Activated CD8-positive, alpha-beta memory T cell treated with anti-CD3 and anti-CD28 coated beads for 4 hours (primary cell): ENCODE measurements at places on chromosomes 4 and X.

DNA sequence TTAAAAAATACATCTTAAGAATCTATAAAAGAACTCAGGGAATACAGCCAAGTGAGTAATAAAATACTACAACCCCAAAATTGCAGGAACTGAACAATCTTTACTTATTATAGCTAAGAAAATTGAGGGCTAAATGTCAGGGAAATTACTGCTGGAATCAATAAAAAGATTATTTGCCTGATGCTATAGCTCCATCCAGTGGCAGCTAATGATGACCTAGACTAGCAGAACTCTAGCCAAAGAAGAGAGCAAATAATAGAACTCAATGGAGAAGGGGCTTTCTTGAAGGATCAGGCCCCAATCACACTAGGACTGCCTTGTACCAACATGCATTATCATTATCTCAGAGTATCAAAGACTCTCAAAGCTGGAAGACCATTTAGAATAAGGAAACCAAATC lies 85.0 kb upstream of the FAM241A start:
- DNase-seq: no peak

- no peak for DNase-seq
Observed at GRCh38 chr4:122833999-122834398, 7.4 kb downstream of the FGF2 start.

- DNase-seq: no peak
Observed at GRCh38 chr4:149980121-149980682, 98.0 kb upstream of the DCLK2 start.

GRCh38 chrX:68699960-68700746 lies 52.7 kb downstream of the STARD8 start:
- no peak for DNase-seq

DNA sequence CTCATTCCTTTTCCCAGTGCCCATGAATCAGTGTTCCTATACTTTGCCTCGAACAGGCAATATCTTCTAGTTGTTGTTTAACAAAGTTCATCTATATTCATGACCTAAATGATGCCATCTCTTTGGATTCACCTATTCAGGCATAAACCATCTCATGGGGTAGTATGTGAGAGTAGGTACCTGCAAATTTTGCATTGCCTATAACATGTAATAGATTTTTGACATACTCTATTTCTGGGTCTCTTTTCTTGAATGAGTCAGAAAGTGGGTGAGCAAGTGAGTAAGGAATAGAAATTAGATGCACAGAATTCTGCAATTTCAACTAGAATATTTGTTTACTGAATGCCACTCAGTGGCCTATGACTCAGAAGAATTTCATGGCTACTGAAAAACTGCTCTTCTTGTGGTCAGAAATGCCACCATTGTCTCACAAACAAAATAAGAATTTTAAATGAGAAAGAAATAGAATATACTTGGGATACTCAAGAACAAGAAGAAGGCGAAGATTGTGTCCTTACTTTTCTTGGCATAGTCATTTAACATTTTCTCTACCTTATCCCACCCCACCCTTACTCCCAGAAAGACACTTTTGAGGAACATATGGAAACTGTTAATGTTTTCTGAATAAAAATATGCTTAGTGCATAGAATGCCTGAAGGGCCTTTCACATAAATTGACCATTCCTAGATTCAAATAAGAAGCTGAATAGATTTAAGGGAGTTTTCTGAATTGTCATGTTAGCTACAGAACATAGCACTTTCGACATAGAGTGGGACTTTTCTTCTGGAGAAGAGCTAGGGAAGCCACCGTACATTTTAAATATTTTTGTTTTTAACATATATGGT lies 86.8 kb downstream of the HHIP start:
- DNase-seq: no peak

GRCh38 chr4:171553961-171554360 lies 259.2 kb upstream of the GALNTL6 start:
- no peak for DNase-seq

DNA sequence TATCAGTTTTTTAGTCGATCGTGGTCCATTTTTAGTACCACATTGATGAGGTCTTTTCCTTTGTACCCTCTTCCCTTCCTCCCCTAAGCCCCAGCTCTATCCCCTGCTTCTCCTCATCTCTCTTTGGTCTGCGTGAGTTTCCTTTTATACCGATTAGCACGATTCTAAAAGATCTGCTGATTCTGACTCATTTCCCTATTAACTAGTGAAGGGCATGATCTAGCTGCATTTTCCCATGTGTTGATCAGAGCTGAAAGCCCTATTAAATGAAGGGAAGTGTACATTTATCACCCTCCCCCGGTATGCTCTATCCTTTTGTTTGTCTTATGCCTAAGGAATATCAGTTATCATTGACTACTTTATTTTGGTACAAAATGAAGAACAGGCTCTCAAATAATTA lies 181.7 kb upstream of the NPY2R start:
- no peak for DNase-seq

DNA sequence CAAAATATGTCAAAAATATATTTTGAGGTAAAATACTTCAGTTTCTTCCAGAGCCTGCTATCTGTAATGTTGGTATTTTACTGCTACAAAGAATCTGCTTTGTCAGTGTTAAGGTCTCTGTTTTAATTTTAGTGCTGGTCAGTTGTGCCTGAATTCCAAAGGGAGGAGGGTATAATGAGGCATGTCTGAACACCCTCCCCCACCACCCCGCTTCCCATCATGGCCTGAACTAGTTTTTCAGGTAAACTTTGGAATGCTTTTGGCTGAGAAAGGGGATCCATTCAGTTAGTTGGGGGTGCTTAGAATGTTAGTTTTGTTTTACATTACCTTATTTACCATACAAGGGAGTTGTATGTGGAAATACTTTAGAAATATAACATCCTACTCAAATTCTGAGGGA lies 158.5 kb downstream of the MID1IP1 start:
- no peak for DNase-seq

DNA sequence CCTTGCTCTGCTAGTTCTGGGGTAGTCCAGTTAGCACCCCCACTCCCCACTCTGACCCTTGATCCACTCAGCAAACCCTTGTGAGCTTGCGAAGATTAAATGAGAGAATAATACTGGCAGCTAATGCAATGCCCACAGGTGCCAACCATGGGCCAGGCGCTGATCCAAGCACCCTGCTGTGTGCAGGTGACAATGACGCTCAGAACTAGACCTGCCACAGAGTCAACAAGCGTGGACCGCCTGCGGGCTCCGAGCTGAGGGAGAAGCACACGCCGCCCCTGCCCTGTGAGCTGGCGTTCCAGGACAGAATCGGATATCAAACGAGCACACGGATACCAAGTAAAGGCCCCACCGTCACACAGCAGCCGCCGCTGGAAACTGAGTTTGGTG lies 129.2 kb downstream of the FAM53A start:
- no peak for DNase-seq

- DNase-seq: peak; percentile 74
Observed at GRCh38 chrX:131704136-131704695, 160.3 kb downstream of the OR13H1 start.

GRCh38 chr4:154743683-154744340 lies at the start of gene LRAT:
Gene LRAT (plus strand): TSS chr4:154744000. CDS start chr4:154744327, 327 bp downstream.
- no peak for DNase-seq

GRCh38 chr4:7398104-7398423 lies 36.7 kb downstream of the PSAPL1 start:
- DNase-seq: no peak

GRCh38 chr4:87589531-87589930 lies 18.8 kb upstream of the DSPP start:
- no peak for DNase-seq

GRCh38 chr4:176800891-176801534 lies 8.3 kb upstream of the VEGFC start:
- DNase-seq: no peak

- no peak for DNase-seq
Observed at GRCh38 chr4:54553001-54553400, 104.8 kb upstream of the KIT start.

DNA sequence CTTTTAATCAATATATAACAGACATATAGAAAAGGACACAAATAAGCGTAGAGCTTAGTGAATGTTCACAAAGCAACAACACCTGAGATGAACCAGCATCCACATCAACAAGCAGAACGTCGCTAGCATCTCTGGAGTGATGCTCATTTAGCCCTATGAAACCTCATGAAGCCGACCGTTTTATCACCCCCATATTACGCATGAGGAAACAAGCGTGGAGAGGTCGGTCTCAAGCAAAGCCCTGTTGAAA lies 524 bp upstream of the RPS3A start:
- no peak for DNase-seq

- DNase-seq: no peak
Observed at GRCh38 chrX:10579112-10580011, 41.0 kb downstream of the MID1 start.

DNA sequence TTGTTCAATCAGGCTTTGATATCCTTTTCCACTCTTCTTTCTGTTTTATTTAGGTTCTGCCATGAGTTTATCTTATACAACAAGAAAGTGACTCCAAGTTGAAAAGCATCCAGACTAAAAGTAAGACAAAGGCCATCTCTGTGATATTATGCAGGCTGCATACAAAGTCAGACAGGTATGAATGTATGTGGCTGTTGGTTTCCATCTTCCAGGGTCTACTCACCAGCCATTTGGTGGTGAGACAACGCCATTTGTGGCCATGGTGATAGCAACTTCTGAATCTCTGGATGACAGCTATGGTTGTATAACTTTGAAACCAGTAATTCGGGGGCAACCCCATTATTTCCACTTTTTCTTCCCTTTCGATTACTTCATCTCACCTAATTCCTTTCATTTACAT lies 17.2 kb upstream of the MSL3 start:
- DNase-seq: no peak

DNA sequence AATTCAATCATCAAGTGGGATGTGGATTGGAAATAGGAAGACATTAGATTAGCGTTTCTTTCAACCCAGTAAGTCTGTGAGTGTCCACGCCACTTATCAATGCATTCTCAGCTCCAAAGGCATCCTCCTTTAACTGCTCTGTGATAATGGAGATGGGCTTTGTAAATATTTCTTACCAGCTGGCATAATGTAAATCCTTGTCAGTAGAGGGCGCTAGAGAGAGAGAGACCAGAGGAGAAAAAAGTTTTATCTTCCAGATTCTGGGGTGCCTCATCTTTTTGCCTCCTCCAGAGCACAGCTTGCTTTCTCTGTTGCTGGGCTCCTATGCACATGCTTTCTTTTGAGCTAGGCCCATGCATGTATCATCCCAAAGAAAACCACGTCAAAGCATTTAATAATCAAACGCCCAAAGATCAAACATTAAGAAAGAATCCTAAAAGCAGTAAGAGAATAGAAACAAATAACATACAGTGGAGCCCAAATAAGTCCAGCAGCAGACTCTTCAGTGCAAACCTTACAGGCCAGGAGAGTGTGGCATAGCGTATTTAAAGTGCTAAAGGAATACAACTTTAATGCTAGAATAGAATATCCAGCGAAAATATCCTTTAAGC lies 9.6 kb upstream of the MTMR1 start:
- DNase-seq: no peak

DNA sequence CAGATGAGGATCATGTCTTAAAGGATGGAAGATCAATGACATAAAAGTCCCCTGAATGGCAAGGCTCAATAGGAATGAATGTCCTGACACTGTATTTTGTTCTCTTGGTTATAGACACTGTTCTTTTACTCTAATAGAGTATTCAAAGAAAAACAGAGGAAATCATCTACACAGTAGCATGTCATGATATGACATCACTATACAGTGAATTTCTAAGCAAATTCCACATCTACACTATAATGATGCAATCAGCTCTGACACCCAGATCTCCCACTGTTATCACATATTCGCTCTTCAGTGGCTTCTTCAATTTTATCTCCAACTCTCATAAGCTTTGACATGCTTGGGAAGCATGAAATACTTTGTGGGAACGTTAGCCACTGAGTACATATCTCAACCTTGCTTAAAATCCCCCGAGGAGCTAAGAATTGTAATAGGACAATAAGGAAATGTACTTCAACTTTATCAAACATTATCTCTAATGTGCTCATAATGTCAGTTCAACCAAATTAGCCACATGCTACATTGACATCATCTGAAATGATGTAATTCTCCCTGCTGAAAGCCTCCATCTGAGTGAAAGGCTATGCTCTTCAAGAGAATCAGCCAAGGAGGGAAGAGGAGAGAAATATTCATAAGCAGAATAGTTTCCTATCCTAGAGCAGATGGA lies 139.6 kb upstream of the PTCHD1 start:
- no peak for DNase-seq
